Stimulated activated CD4-positive, alpha-beta T cell treated with anti-CD3 and anti-CD28 coated beads, Interleukin-4, amount 100 ng/mL, for 48 hours (primary cell): ENCODE measurements at places on chromosomes 4 and X.

GRCh38 chr4:53192496-53192895, 173.4 kb downstream of the SCFD2 start:
- no peak for DNase-seq

DNA sequence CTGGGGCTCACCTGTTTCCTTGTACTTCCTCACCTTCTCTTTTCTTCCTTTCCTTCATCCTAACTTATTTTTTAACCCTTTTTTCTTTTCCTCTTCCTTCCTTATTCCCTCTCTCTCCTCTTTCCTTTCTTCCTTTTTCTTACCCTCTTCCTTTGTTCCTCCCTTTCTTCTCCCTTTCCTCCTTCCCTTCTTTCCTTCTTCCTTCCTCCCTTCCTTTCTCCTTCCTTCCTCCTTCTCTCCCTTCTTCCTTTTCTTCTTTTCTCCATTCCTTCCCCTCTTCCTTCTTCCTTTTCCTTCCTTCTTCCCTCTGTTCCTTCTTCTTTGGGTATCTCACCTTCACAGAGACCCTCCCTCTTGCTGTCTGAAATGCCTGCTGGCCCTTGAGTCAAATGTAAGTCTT, 22.1 kb upstream of the CBR4 start:
- DNase-seq: no peak

GRCh38 chr4:150525321-150525868, 56.6 kb upstream of the MAB21L2 start:
- DNase-seq: no peak

DNA sequence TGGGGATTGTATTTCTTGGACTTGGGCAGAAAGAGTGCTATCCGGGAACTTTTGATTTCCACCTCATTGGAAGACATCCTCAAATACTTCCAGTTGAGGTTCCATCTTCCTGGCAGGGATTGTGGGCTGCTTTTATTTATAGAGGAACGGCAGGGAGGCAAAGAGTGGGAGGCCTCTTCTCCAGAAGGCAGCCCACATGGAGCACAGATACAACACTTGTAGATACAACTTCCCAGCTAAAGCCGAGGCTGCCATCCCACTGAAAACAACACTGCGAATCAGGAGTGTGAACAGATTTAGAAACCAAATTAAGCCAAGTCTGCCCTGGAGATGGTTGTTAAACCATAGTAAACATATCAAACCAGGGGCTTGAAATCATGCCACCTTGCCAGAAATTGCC, 212.8 kb upstream of the PPARGC1A start:
- DNase-seq: no peak

DNA sequence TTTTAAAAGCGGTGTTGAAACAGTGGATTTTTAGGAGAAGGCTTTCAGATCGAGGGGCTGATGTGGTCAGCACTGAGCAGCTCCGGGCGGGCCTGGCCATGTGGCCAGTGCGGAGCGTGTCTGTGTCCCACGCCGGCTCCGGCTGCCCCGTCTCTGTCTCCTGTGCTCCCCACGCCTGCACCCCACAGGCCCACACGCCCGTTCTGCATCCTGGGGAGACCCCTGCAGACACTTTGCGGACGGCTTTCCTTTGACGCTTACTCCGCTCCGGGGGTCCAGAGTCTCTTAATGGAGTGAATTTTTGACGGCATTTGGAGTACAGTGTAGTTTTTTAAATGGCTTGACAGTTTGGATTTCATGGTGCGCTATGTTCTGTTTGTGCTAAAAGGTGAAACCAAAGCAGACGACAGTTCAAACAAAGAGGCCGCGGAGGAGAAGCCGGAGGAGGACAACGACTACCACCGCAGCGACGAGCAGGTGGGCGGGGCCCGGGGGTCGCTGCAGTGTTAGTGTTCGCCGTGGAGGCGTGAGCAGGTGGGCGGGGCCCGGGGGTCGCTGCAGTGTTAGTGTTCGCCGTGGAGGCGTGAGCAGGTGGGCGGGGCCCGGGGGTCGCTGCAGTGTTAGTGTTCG, 38.7 kb downstream of the PCGF3 start:
- no peak for DNase-seq

GRCh38 chr4:10856271-10856782, 171.8 kb upstream of the CLNK start:
- no peak for DNase-seq

- DNase-seq: no peak
Measured at GRCh38 chrX:151765026-151765425, 30.5 kb downstream of the CNGA2 start.

GRCh38 chr4:40308528-40309122, 26.5 kb upstream of the CHRNA9 start:
- DNase-seq: no peak
